ENCODE measurements at places on chromosomes 16 and 17. TPM values are rescaled to one million over a fixed set of nuclear protein-coding genes. Genes with fewer than 3 reads are reported as not detected.

The ABCA6 gene
- total RNA-seq: 20.8 TPM

The CACNG1 gene
- not detected for total RNA-seq

The GALR2 gene
- total RNA-seq: 0.52 TPM

GRCh38 chr17:7217113-7217987, 2.3 kb downstream of the DLG4 start:
- no peak for DNase-seq

DNA sequence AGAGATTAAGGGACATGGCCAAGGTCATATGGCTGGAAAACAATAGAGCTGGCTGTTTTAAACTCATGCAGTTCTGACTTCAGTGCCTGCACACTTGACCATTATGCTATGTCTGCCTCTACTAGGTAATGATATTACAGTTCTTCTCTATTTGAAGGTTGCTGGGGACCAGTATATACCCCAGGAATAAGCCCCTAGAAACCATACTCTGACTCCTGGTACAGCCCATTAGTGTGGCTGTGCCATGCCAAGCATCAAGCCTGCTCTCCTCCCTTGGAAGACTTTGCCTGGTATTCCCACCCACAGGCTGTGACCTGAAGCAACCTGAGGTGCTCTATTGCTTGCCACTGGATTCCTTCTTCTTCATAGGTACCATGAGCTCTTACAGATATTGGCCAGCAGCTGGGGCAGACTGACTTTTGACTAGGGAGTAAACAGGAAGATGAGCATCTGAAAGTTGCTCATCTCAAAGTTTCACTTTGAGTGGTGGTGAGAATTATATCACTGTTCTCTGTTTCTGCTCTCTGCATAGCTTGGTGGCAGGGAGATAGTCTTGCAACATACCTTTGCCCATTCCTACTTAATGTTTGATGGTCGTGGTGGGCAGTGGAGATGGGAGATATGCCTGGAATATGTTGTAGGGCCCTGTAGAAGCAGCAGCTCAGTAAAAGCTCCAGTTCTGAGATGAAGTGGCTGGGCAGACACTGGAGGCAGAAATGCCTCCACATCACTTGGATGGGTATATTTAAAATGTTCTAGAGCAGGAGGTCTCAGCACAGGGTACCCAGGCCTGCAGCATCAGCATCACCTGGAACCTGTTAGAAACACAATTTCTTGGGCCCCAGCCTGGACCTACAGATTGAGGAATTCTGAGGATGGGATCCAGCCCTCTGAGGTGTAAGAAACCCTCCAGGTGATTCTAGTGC, 274.7 kb downstream of the HS3ST4 start:
- DNase-seq: no peak

GRCh38 chr16:28537076-28537475, 1.7 kb downstream of the NUPR1 start:
- no peak for DNase-seq

Data from body of pancreas (tissue), 4 donors.